ENCODE measurements at places on chromosomes 7 and 10.
A peak's percentile ranks its signal among the peaks of the same experiment; 100 is the strongest.

GRCh38 chr7:35749556-35749955 is 51.3 kb upstream of the SEPTIN7 start:
- DNase-seq, result no peak

DNA sequence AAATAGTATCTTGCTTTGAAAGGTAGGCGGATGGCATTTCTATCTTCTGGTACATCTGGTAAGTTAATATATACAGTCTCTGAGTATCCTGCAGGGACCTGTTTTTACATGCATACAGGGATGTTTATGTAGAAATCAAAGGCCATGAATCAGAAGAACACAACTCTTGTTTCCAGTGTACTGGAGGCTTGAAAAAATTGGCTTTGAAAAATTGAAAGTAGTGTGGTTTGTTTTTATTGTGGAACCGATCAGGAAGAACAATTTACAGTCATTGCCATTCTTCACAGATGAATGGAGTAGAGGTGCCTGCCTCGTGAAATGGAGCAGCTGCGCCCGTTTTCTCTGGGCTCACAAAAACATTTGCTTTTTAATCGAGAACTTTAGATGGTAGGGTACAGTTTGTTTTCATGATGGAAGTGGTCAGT is 54.0 kb upstream of the RPA3 start:
- DNase-seq, result no peak

DNA sequence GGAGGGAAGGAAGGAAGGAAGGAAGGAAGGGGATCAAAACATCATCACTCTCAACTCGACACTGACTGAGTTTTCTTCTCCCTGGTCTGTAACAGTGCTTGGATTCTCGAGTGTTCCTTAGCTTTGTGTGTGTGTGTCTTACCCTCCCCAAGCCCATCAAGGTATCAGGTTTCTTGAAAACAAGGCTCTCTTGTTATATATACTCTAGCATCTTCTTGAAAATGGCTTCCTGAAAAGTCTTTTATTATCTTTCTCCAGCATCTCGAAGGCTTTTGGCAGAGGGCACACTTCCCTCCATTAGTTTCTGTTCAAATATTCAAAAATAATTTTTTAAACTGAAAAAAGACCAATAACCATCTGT is 13.4 kb downstream of the SERPINE1 start:
- no peak for DNase-seq

DNA sequence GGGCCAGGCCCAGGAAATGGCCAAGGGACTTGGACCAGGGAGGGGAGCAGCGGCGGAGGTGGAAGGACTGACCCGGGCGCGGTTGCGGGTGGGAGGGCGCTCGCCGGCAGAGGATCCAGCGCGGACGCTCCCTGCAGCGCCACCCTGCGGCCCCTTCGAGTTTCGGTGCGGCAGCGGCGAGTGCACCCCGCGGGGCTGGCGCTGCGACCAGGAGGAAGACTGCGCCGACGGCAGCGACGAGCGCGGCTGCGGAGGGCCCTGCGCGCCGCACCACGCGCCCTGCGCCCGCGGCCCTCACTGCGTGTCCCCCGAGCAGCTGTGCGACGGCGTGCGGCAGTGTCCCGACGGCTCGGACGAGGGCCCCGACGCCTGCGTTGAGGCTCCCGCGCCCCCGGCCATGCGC is 16.8 kb upstream of the ZNF467 start:
- peak; percentile 16 for DNase-seq

DNA sequence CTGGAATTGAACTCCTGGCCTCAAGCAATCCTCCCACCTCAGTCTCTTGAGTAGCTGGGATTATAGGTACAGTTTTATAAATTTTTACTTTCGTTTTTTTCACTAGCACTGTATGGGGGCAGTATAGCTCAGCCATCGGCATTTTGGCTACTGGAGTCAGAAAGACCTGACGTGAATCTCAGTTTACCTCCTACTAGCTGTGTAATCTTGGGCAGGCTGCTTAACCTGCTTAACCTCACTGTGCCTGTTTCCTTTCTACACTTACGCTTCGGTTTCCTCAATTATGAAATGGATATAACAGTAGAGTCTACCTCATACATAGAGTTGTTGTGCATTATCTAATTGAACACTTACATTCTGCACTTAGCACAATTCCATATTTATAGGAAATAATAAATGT is 16.7 kb downstream of the STN1 start:
- no peak for DNase-seq

GRCh38 chr10:112330162-112330561 is 43.8 kb upstream of the ACSL5 start:
- DNase-seq, result no peak

- no peak for DNase-seq
These were observed 47.2 kb downstream of the PAX2 start for GRCh38 chr10:100792574-100792973.

DNA sequence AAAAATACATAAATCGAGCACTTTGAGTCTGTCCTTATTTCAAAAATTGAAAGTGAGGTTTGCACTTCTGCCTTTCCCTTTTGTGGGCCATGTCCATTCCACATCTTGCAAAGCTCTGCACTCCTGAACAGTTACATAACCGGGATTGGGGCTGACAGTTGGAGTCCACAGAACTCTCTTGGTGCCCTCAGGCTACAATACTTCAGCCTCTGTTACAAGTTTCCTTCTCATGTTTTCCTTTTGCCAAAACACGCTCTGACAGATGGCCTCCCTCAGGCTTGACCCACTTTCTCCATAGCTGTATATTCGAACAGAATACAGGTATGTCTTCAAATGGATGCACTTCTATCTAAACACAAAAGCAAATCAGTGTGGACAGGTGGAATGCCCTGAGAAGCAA is 335.9 kb downstream of the WDR37 start:
- no peak for DNase-seq

DNA sequence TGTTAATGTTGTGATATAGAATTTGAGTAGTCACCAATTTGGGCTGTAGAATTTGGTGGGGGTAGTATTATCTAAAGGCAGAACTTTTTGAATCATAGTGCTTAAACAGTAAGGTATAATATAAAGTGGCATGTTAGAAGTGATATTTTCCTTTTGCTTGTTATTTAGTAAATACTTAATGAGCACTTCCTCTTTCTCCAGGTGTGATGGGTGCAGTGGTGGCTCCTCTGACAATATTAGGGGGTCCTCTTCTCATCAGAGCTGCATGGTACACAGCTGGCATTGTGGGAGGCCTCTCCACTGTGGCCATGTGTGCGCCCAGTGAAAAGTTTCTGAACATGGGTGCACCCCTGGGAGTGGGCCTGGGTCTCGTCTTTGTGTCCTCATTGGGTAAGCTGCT is 10.5 kb downstream of the GHITM start:
- DNase-seq, result no peak

DNA sequence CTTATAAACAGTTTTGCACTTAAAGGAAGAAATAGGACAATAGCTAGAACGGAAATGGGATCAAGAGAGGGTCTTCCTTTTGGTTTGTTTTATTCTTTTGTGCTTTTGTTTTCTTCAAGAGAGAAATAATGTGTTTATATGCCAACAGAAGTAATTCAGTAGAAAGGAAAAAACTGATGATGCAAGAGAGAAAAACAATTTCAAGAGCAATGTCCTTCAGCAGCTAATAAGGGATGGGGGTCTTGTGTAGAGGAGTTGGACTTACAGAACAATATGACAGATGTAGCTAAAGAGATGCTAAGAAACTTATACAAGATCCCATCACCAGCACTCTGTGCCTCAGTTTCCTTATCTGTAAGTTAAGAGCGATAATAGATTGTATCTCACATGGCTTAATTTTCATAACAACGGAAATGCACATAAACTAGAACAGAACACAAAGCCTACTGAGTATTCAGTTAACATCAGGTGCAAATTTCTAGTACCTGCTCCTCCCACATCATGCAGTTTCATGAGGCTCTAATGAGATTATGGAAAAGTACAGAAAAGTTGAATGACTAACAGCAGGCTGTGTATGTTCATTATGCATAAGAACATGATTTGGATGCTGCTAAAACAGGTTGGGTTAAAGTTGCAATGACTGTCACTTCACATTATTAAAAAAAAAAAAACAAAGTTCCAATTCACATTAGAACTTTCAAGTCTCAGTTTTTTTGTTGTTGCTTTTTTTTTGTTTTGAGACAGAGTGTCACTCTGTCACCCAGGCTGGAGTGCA is 17.2 kb downstream of the HERPUD2 start:
- no peak for DNase-seq

GRCh38 chr10:99233000-99233688 is 2.5 kb downstream of the HPSE2 start:
- DNase-seq, result no peak

DNA sequence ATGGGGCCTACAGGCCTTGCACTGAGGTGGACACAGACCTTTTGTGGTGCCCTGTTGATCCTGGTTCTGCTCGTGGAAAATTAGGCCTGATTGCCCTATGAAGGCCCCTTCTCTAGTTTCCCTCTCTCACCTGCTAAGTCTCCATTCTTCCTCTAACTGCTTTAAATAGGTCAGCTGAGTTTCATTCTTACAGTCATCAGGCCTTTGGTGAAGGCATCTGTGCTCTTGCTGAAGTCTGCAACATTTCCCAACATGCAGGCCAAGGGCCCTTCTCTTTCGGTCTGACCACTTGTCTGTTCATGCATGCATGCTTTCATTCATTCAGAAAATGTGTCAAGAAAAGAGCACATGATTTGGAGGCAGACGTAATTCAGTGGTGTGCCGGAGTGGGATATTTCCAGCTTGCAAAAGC is 244.0 kb downstream of the BUB3 start:
- no peak for DNase-seq

GRCh38 chr7:92623544-92623943 is 33.4 kb upstream of the FAM133B start:
- no peak for DNase-seq

DNA sequence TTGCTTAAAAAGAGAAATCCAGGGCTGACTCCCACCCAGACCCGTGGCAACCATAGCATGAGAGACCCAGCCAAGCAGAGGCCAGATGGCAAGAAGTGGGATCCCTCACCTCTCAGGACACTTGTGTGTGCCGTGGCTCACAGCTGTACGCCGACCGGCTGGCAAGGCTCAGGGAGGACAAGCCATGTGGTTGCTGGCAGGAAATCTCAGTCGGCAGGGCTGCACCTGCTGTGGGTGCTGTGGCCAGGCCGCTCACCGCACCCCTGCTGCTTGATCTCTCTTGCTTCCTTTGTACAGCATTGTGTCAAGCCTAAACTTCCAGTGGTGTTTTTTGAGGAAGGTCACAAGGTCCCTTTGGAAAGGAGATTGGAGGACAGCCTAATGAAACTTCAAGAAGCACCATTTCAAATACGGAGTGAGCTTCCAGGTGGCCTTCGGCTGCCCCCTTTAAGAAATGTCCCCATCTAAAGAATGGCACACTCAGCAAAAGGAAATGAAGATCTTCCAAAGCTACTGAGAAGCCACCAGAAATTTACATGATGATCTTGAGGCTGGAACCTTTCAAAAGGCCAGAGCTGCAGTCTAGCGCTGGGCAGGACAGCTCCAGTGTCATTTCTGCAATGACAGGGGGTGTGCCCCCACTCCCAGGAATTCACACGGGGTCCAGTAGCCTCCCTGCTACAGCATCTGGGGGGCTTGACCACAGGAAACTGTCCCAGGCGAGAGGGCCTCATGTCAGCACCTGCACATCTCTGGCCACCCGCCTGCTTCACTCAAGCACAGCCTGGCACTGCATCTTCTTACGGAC is 409.0 kb upstream of the MGMT start:
- DNase-seq, result no peak

DNA sequence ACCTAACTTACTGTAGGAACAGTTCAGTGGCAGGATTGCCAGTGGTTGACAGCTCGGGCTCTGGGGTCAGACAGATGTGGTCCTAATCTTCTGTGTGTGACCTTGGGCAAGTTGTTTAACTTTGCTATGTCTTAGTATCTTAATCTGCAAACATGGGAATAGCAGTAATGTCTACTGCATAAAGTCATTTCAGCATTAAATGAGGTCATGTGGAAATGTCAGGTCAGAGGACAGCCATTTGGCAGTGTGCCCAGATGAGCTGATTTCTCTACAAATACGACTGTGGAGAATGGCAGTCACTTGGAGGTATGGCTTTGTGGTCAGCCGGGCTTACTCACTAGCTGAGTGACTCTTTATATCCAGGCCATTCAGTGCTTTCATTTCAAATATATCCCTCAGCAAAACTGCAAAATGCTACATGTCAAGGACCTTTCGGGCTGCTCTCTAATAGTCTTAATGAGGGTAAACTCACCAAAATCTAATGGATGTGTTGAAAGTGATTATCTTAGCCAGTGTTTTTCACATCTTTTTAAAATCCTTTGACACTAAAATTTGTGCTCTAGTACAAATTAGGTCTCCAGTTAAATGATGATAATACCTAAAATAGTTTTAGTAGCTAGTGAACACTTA is 171.4 kb downstream of the ST7 start:
- peak; percentile 1 for DNase-seq

- no peak for DNase-seq
These were observed 32.3 kb downstream of the SMURF1 start for GRCh38 chr7:99111591-99111990.

DNA sequence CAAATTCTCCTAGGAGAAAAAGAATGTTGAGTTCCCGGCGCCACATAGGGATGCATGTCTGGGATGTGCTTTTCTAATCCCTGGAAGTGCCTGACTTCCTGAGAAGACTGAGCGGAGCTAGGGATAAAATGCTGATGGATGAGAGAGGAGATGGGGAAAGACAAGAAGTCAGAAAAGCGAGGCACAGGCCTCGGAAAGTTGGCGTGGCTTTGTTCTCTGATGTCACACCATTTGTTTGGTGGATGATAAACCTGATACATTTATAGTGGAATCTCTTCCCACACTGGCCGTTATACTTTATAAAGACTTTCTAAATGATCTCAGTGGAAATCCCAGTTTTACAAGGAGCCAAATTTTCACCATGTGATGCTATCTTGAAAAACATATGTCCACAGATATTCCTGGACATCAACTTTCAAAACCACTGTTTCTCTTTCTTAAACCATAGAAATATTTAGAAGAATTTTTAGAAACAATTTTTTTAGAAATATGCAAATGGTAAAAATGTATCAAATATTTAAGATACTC is 188.8 kb upstream of the SVIL start:
- DNase-seq, result no peak

- DNase-seq, result no peak
These were observed at the start of gene PRSS2 for GRCh38 chr7:142770661-142771352. Gene PRSS2, plus strand, starts transcription at chr7:142770970. Its CDS starts 13 bp downstream, at chr7:142770983.

GRCh38 chr7:142319970-142320369 is 62.1 kb upstream of the PRSS58 start:
- no peak for DNase-seq

- DNase-seq, result no peak
These were observed at the start of gene CHST15 for GRCh38 chr10:124092860-124093773. Gene CHST15, minus strand, starts transcription at chr10:124093598. Its CDS starts 47,386 bp downstream, at chr10:124046212.

GRCh38 chr10:45044290-45044689 is 43.6 kb downstream of the ZNF22 start:
- DNase-seq, result no peak

GRCh38 chr7:104883718-104884452 is 130.1 kb upstream of the KMT2E start:
- DNase-seq, result peak; percentile 54

DNA sequence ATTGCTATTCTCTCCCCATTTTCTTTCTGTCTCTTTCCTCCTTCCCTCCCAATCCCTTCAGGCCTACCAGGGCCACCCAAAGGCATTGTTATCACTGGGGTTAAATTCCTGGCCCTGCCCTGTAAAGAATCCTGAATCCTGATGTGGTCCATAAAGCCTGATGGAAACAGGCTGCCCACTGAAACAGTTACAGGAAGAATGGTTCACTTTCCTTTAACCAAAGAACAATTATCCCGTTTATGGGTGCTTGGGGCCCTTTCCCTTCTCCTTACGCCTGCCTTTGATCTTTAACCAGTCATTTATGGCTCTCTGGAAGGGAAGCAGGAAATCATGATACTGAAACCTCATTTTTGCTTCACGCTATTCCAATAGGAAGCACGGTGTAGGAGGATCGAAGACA is 273.1 kb upstream of the NEBL start:
- DNase-seq, result no peak

All from stimulated activated CD4-positive, alpha-beta T cell treated with anti-CD3 and anti-CD28 coated beads, Interleukin-15, amount 100 ng/mL, for 1 hour (primary cell).